Stimulated activated CD4-positive, alpha-beta T cell treated with anti-CD3 and anti-CD28 coated beads, Interleukin-4, amount 100 ng/mL, for 1 hour (primary cell): ENCODE measurements at places on chromosomes 7 and 10.

GRCh38 chr7:149004405-149005370 is 23.6 kb downstream of the PDIA4 start:
- DNase-seq = no peak

GRCh38 chr10:127293640-127294039 is 97.2 kb upstream of the INSYN2A start:
- DNase-seq = peak; percentile 9

DNA sequence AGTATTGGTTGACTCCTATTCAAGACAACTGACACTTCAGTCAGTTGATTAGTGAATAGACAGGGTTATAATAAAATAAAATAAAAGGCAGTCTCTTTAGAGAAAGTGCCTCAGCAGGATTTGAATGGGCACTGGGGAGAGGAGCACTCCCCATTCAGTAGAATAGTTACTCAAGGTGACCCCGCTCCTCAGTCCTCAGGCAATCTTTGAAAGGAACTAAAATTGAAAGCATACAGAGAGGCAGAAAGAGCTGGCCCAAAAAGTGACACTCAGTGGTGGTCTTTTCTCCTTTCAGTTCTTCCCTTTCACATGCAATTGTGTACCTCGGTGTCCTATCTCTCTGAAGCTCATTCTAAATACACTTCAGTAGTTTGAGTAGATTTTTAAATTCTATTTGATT is 47.4 kb upstream of the MACC1 start:
- DNase-seq = no peak

GRCh38 chr10:79250259-79250658 is 97.0 kb upstream of the PPIF start:
- no peak for DNase-seq

DNA sequence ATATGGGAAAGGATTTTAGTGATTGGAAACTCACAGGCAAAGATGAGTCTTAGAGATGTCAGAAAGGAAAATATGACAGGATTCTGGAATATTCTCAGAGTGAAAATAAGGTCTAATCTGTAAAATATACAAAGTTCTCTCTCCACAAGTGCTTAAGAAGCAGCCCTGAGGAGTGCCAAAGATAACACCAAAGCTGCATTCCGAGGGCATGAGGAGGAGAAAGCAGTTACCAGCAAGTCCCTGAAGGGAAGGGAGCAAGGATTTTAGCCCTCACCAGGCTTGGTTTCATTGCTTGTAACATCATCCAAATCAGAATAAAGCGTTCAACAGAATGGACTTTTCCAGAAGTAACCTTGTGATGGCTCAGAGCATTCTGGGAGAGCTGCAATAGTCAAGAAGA is 31.4 kb upstream of the DLX6 start:
- no peak for DNase-seq

DNA sequence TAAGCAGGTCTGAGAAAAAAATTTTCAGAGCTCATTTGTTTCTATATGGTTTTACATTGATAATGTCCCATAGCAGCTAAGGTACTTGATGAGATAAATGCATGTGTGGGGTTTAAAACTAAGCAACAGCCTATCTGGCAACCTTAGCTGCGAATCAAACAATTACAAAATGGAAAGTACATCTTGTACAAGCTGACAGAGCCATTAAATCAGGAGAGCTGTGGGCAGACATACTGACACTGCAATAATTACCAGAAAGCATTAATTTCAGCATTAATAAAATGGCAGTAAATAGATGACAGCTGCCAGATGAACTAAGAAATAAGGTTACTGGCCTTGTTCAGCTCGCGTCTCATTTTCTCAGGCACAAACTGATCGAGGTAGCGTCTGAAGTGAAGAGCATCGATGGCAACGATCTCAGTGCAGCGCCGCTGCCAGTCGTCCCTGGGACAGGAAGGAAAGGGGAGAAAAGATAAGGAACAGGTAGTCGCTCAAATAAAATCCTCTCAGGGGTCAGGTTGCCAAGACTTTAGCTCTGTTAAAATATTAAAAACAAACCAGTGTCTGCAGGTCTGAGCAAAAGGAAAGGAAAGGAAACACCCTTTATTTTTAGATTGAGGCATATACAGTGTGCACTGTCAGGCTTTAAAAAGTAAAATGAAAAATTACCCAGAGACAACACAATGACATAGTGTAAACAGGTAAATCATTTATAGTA is 79.7 kb upstream of the OGDHL start:
- no peak for DNase-seq

DNA sequence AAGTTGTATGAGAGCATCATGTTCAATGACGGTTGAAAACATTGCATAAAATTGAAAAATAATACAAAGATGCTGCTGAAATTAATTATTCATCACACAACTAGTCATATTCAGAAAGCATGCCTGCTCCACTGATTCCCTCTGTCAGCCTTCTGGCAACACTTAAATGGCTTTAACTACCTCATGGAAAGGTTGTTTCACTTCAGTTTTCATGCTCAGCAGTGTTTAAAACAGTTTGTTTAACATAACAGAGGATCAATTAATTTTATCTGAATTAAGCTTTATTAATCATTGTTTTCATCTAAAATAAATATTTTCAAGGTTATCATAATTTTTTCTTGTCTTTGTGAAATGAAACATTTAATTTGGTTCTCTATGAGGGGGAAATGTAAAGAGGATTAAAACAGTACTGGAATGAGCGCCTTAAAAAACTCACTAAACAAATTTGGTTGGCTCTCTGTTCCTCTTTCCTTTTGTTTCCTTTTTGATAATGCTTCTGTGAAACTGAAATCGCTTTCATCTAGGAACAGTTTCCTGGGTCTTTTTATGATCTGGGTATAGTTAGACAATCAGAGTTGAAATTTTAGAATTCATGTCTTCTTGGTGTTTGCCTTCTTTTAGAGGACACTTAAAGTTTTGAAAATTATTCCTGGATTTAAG is 427.4 kb downstream of the SH2D4B start:
- DNase-seq = no peak

DNA sequence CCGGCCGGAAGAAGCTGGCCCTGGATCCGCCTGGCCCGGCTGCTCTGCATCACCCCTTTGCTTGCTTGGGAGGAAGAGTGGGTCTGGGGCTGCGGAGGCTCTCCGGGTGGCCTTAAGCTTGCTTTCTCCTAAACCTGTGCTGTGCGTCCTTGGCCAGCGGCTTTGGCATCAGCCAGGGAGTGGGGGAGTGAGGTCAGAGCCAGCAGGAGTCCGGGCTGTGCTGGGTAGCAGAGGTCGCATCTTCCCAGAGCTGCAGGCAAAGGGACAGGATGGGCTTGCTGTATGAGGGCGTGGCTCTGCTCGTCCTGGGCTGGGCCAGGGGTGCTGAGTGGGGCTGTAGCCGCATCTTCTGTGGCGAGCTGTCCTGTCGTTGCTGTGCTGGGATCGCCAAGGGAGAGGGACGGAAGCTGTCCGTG is 21.1 kb downstream of the BNIP3 start:
- no peak for DNase-seq

- DNase-seq = no peak
Measured at GRCh38 chr10:132687181-132687892, 98.6 kb downstream of the NKX6-2 start.

- no peak for DNase-seq
Measured at GRCh38 chr10:29648983-29649268, 14.2 kb upstream of the SVIL start.

GRCh38 chr7:76272851-76273497 is 29.5 kb upstream of the HSPB1 start:
- no peak for DNase-seq

DNA sequence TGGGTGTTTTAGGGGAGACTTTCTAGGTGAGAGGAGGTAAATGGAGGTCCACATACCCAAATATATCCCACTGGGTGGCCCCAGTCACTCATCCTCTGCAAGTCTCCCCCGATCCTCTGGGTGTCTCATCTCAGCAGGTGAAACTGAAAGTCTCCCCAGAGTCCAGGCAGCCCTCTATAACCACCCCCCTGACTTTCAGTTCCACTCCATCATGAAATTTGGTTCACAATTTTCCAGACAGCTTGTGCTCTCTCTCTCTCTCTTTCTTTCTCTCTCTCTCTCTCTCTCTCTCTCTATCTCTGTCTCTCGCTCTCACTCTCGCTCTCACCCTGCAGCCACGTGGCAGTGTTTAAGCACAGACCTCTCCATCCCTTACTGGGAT is 56.7 kb upstream of the ELN start:
- no peak for DNase-seq

DNA sequence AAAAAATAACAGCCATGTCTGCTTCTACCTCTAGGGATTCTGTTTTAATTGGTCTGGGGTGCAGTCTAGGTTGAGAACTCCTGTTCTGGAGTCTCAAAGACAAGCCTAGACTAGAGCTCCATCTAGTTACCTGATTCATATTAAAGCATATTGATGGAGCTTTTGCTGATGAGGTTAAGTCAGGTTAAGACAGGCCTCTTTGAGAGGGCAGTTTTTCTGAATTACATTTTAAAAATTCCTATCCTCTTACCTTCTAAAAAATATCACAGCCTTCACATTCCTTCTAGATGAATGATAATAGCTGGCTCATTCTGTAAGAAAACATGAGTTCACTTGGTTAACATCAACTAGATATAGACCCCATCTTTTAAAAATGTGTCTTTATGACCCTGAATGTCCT is 28.9 kb downstream of the MGAM start:
- DNase-seq = no peak

GRCh38 chr10:110834629-110835301 is 37.0 kb upstream of the PDCD4 start:
- DNase-seq = no peak

DNA sequence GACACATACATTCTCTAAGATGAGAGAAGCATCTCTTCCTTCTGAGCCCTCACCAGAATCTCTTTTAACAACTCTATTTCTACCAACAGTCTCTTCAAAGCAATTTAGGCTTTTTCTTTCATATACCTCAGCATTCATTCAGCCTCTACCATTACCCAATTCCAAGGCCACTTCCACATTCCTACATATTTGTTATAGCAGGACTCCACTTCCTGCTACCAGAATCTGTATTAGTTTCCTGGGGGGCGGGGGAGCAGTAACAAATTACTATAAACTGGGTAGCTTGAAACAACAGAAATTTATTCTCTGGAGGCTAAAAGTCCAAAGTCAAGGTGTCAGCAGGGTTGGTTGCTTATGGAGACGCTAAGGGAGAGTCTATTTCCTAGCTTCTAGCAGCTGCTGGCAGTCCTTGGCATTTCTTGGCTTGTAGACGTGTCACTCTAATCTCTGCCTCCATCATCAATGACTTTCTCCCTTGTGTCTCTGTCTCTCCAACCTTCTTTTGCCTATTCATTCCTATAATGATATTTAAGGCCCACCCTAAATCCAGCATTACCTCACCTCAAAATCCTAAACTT is 7.4 kb downstream of the PRPS1L1 start:
- no peak for DNase-seq

- DNase-seq = no peak
Measured at GRCh38 chr7:44805950-44806349, 9.5 kb downstream of the PPIA start.

DNA sequence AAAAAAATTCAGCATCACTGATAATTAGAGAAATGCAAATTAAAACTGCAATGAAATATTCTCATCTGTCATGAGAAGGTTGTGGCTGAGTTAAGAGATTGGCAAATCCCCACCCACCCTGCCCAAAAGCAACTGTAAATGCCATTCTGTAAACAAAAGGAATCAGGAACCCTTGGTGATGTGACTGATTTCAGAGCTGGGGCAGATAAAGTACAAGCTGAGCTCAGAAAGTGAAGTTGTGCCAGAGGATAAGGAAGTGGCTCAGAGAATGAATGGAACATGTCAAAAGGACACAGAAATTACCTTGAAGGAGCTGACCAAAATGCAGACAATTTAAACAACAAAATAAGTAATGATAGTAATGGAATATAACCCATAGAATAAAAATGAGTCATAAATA is 32.7 kb upstream of the ARMS2 start:
- no peak for DNase-seq

GRCh38 chr7:143085109-143085508 is 33.0 kb downstream of the OR6V1 start:
- no peak for DNase-seq

DNA sequence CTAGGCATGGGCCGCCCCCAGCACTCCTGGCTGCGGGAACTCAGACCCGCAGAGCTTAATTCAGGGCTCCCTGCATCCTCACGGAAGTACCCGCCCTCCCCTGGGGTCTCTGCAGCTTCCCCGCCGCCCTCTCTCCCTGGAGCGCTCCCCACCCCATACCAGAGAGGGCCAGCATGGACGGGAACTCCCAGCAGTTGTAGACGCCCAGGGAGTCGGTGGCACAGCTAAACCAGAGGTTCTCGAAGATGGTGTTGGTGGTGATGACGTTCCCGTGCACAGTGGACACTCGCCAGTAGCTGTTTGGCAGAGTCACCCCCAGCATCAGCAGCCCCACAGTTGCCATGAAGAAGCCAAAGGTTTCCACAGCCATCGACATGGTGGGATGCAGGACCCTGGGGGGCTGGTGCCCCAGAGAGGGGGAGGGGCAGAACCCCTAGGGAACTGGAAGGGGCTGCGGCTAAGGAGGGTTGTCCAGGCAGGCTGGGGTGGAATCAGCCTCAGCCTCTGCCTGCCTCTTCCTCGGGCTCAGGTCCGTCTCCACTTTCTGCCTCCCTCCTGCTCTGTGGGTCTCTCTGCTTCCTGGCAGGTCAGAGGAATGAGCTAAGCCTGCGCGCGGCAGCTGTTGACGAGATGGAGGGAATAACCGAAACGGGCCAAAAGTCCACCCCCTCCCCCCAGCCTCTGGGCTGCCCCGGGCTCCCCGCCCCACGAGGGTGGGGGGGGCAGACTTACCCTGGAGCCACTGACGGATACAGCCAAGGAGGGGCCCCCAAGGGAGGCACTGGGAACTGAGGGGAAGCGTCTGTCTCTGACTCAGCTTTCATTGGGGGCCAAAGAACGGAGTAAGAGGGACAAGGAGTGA is at the start of gene CLDN15:
CLDN15 (minus strand) TSS at position 597 of the 862 bp plus-strand sequence; CDS start at position 376, 221 bp downstream.
- DNase-seq = no peak

- DNase-seq = no peak
Measured at GRCh38 chr7:55641273-55641691, 69.0 kb upstream of the VOPP1 start.

DNA sequence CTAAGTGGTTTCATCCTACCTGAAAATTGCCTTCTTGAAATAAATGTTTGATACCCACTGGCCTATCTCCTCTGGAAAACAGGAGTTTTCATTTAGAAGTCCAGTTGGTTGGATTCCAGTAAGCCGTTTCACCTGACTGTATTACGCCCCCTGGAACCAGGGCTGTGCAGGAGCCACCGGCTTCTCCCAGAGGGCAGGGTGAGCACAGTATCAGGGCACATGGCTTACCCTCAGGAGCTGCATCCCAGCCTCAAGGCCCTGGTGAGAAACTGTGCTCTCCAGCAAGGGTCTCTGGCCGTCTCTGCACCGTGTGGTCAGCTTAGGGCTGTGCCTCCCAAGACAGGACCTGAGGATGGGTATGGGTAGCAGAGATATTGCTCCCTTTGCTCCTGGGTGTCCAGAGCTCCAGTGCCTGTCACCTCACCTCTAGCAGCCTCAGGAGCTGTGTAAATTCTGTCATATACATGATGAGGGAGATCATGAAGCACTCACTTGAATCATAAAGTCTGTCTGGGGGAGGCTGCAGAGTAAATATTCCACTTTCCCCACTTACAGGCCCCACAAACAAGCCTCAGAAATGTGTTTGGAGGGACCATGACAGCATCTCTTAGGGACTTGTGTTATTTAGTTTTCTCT is 109.6 kb upstream of the SAMD8 start:
- DNase-seq = no peak
